Kidney epithelial cell (primary cell): ENCODE measurements at places on chromosomes 4 and X.
A peak's percentile ranks its signal among the peaks of the same experiment; 100 is the strongest.

DNA sequence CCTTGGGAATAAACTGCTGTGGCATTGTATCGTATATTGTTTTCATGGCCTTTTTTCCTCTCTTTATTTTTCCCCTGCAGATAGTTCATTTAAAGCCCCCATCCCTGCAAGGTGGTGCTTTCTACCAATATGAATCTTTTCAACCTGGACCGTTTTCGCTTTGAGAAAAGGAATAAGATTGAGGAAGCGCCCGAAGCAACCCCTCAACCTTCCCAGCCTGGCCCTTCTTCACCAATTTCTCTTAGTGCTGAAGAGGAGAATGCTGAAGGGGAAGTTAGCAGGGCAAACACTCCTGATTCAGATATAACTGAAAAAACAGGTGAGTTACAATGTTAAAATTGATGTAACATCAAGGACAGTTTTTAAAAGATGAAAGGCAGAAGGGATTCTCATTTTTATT is 601 bp downstream of the SMARCAD1 start:
- DNase-seq: no peak

DNA sequence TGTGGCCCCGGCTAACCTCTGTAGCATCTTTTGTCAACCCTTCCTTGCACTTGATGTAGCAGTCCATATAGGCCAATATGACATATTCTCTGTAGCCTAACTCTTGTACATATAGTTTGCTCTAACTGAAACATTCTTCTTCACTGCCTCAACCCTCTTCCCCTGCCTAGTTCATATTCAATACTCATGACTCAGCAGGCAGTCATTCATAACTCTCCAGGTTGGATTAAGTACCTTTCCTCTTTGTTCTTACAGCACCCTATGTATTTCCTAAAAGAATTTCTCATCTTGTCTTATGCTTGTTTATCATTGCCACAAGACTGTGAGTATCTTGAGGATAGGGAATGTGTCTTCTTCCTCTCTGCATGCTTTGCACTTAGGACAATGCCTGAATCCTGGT is 76.9 kb downstream of the TMLHE start:
- no peak for DNase-seq

DNA sequence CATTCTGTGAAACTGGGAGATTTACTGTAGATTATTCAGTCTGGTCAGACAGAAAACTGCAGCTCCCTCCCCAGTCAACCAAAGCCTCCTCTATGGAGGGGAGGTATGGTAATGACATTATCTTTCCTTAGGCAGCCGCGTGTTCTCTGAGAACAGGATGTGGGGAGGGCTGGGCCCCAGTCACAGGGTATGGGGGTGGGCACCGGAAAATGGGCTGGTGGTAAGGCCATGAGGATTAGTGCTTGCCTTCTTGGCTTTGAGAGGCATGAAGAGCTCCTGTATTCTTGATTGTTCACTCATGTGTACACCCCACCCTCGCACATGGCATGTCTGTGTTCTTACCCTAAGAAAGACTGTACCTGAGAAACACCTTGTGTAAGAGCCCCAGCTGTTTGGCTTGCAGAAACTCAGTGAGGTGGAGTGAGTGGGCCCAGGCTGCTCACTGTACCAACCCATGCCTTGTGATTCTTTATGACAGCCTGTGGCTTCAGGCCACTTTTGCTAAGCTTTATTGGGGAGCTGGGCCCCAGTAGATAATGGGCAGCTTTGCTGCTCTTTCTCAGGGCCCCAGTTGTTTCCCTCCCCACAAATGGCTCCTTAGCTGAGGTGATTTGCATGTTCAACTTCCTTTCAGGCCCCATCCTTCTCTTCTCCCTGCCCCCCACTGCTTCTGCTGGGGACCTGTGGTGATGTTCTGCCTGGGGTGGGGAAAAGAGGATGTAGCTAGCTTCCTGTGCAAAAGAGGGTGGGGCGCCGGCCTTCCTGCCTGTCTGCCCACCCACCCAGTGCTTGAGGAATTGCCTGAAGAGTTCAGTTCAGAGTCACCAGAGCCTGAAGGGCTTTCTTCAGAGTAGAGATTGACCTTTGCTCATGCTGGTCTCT is 30.7 kb downstream of the MSN start:
- DNase-seq: no peak

DNA sequence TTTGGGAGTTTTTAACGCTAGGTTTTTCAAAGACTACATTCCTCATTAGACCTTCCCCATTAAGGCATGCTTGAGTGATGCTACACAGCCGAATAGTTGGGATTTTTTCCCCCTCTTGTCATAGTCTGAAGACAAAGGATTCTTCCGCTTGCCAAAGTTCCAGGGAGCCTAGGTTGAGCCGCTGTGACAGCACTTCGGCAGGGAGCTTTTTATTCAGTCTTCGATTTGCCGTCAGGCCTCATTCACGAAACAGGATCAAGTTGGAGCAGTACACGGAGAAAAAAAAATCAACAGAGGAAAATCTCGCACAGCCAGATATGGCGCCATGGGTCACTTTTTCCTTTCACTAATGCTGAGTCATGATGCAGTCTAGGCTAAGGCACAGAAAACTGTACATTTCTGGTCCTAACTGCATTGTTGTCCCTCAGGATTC is 24.3 kb downstream of the SHROOM3 start:
- DNase-seq: peak; percentile 87

- DNase-seq: no peak
Measured at GRCh38 chr4:125323654-125324053, 8.9 kb downstream of the FAT4 start.

DNA sequence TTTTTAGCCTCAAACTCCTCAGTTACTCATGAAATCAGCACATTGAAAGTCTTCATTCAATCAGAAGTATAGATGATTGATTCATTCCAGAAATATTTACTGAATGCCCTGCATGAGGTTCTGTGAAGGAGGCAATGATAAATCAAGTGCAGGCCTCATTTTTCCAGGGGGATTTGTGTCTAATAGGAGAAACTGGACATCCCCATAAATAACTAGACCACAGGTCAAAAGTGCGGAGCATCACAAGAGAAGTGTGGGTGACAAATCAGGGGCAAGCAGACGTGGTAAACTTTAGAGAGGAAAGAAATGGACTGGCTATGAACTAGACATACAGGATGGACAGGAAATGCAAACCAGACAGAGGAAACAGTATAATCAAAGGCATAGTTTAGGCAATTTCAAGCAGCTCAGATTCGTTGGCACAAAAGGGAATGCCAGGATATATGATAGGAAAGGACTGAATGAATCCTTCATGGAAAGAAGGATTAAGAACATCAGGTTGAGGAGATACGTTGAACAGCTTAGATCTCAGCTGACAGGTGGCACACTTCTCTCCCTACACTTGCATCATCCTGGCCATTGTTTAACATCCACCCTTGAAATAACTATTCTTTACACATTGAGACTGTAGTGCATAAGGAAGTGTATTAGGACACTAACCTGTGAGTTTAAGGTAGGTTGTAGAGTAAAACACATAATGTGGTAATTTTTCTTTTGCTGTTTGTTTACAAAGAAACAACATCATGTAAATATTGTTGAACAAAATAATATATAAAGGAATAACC is 69.6 kb upstream of the RASGEF1B start:
- no peak for DNase-seq

DNA sequence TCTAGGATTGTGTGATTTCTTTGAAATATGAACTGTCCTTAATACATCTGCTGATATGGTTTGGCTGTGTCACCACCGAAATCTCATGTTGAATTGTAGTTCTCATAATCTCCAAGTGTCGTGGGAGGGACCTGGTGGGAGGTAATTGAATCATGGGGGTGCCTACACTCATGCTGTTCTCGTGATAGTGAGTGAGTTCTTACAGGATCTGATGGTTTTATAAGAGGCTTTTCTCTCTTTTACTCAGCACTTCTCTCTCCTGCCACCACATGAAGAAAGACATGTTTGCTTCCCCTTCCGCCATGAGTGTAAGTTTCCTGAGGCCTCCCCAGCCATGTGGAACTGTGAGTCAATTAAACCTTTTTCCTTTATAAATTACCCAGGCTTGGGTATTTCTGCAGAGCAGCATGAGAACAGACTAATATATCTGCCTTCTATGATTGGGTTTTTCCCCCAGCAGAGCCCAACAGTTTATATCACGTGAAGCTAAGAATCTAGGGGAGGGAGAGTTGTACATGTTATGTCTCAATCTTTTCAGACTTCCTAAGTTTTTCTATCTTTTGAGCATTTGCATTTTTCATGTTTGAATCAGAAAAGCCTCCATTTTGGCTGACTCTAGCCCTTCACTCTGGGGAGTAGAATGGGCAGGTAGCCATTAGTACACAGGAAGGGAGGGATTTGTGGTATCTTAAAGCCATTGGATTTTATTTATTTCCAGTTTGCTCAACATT is 58.9 kb downstream of the PLAC1 start:
- DNase-seq: no peak

GRCh38 chrX:39755143-39756032 is 342.4 kb downstream of the BCOR start:
- DNase-seq: peak; percentile 81

DNA sequence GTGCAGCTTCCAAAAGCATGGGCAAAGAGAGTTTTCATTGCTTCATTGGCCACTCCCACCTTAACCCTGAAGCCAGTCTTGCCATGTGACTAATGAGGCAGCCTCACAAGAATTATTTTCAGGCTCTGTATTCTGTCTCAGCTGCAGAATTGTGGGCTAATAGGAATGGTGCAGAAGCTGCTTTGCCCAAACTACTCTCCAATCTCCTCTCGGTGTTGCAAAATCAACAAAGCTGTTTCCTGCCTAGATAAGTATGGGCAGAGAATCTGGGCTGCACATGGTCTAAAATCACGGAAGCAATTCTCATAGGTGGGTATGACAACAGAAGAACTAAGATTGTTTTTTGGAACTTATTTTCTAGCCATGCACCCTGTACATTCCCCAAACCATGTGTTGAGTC is 31.4 kb downstream of the PPP1R2C start:
- no peak for DNase-seq

GRCh38 chrX:136146614-136147314 is 569 bp upstream of the FHL1 start:
- no peak for DNase-seq

GRCh38 chr4:71833232-71833900 is 49.5 kb upstream of the GC start:
- DNase-seq: no peak
